ENCODE measurements at places on chromosomes 12 and 14.
A peak's percentile ranks its signal among the peaks of the same experiment; 100 is the strongest.

GRCh38 chr14:59100205-59100604, 88.3 kb upstream of the DAAM1 start:
- DNase-seq: no peak

GRCh38 chr12:31832740-31833729, 104.2 kb upstream of the AMN1 start:
- peak; percentile 16 for DNase-seq

DNA sequence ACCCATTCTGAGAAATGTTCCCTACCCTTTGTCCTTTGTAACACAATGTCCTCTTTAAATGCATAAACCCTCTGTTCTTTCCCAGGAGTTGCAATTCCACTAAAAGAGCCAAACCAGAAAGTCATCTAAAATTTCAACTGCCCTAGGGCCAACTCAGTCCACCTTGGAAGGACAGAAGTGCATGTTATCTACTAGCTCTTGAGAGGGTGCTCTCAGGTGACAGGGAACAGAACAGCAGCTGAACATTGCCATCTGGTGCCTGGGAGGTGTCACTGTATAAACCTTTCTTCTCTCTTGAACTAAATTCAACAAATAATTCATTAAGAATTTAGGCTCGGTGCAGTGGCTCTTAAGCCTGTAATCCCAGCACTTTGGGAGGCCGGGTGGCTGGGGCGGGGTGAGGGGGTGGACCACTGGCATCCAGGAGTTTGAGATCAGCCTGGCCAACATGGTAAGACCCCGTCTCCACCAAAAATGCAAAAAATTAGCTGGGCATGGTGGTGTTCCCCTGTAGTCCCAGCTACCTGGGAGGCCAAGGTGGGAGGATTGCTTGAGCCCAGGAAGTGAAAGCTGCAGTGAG, 10.3 kb upstream of the FERMT2 start:
- DNase-seq: no peak

- DNase-seq: no peak
Observed at GRCh38 chr12:47378222-47378582, 298.4 kb upstream of the AMIGO2 start.

DNA sequence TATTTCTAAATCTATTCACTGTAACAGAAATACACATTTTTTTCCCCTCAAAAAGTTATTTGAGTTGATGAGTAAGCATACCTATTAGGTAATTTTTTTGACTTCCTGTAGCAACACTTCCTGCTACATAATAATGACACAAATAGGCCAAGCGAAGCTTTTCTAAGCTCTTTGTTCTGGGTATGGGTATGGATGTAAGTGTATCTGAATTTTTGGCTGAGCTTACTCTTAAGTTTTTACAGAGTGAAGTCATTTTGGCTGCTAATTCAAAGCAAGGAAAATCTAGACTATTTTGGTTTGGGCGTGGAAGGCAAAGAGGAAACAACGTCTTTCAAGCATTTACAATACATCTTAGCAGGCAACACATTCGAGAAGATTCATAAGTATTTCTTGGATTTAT, 1206.0 kb upstream of the FLRT2 start:
- DNase-seq: no peak

- no peak for DNase-seq
Observed at GRCh38 chr12:93102312-93102711, 173.2 kb upstream of the EEA1 start.

GRCh38 chr12:27331927-27332324, 710 bp upstream of the BMAL2 start:
- DNase-seq: no peak

DNA sequence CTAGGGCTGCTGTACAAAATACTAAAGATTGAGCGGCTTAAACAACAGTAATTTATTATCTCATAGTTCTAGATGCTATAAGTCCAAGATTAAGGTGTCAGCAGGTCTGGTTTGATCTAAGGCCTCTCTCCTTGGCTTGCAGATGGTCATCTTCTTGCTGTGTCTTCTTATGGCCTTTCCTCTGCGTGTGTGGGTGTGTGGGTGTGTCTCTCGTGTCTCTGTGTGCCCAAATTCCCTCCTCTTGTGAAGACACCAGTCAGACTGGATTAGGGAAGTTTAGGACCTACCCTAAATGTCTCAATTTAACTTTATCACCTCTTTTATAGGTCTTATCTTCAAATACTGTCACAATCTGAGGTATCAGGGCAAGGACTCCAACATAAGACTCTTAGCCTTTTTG, 28.3 kb downstream of the DDHD1 start:
- DNase-seq: no peak

DNA sequence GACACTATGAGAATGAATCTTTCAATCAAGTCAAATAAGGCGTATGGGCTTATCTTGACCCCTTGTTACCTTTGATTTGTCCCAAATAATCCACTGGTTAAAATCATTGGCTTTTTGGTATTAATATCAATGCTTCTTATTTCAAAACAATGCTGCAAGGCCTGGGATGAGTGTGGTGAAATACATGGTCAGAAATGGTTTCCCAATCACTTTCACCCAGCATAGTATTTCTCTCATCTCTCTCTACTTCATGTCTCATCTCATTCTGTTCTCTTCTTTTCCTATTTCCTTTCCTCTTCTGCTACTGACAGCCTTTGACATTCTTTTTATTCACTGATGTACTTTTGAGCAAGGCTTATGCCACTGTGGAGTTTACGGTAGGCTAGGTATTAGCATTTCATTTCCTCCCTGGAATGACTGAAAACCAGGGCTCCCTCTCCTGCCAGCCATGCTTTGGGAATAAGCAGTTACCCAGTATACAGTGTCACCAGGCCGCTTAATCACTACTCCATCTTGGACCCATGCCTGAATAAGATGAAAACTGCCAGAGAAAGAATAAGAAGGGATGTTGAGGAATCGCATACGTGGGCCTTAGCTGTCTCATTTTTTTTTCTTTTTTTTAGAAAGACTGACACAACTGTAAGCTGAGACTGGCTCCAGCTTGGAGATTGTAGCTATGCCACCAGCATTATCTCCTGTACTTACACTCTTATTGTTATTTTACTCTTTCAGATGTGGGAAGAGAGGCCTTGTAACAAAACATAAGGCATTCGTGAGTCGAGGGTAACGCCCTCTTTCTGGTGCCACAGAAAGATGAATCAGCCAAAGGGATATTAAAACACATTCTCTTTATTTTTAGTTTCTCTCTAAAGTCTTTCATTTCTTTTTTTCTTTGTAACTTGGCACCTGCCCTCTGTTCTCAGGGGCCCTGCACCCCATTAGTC, 53.5 kb downstream of the IGF1 start:
- DNase-seq: no peak

GRCh38 chr12:119980242-119980641, 8.8 kb upstream of the BICDL1 start:
- DNase-seq: no peak

DNA sequence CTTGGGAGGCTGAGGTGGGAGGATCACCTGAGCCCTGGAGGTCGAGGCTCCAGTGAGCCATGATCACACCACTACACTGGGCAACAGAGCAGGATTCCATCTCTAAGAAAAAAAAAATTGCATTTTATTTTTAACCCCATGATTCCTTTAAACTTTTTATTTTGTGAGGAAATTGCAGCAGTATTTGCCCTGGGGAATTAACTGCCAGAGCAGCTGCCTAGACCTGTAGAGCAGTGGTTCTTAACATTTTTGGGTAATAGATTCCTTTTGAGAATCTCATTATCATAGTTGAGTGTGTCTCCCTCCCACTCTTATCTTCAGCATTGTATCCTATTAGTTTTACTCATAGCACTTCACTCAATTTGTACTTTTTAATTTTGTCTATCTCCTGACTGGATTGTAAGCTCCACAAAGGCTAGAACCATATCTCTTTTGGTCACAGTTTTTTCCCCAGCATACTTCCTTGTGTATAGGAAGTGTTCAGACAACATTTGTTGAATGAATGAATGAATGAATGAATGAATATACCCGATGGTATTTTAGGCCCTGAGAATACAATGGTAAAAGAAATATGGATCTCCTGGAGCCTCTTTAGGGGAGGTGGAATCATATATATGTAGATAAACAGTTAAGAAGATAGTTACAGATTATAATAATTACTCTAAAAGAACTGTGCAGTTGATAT, 40.6 kb downstream of the BRMS1L start:
- DNase-seq: no peak

- no peak for DNase-seq
Observed at GRCh38 chr14:91732859-91733477, 1.1 kb upstream of the CATSPERB start.

DNA sequence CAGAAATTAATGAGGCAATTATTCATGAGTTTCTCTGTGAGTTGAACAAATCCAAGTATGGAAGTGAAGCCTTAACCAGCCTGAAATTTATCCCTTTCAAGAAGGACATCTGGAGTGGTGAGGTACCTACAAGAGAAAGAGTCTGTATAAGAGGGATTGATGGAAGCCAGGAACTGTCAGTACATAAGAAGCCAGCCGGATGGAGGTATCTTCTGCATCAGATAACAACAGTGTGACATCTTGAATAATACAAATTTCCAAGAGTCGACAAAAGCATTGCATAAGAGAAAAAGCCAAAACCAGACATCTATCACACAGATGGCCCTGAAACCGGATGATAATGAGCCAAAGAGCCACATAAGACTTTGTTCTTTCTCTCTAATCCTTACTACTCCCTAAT, 781.2 kb downstream of the FLRT2 start:
- DNase-seq: no peak

DNA sequence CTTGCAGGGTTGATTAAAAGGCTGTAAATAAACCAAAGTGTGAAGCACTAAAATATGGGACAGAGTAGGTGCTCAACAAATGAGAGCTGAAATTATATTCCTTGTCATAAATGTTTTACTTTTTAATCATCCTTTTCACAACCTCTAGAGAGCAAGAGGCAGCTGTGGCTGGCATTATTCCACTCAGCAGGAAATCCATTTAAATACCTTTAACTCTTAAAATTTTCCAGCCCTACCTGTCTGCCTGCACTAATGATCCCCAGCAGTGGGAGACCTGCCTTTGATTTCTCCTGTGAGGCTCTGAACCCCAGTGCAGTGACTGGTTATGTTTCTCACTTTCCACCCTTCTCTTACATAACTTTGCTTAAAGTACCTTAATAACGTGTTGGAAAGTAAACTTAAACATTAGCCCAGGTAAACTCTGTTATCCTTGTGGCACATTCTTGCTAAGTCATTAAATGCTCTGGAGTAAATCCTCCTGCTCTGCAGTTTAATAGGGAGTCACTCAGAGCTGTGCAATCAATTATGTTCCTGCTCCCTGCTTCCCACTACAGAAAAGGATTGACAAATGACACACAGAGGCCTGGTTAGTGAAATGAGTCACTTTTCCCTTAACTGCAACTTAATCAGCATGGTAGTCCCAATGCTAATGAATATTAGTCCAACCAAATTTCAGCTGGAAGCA, 755.7 kb upstream of the USP15 start:
- DNase-seq: no peak

- DNase-seq: no peak
Observed at GRCh38 chr14:68634874-68635595, 157.8 kb downstream of the ZFP36L1 start.

DNA sequence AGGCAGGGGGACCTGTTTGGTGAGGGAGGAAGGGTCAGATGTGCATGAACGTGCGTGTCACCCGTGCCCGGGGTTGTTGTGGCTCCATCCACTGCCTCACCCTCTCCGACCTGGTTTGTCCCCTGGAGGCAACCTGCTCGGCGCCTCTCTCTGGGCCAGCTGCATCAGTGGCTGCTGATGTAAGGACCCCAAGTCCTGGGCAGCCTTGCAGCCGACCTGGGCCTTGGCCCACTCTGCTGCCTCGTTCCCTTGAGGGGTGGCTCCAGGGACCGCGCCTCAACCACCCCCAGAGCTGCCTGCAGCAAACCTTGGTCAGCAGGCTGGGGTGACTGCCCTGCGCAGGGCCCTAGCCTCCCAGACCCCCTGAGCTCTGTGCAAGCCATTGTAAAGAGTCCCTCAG, 351.7 kb downstream of the TMEM121 start:
- no peak for DNase-seq
